Suppressor macrophage (primary cell): ENCODE measurements at places on chromosomes 6 and 20.

- peak; percentile 78 for DNase-seq
Observed at GRCh38 chr6:41937861-41938574, 3.6 kb downstream of the CCND3 start.

- peak; percentile 29 for DNase-seq
Observed at GRCh38 chr6:147222160-147222838, 18.1 kb downstream of the STXBP5 start.

DNA sequence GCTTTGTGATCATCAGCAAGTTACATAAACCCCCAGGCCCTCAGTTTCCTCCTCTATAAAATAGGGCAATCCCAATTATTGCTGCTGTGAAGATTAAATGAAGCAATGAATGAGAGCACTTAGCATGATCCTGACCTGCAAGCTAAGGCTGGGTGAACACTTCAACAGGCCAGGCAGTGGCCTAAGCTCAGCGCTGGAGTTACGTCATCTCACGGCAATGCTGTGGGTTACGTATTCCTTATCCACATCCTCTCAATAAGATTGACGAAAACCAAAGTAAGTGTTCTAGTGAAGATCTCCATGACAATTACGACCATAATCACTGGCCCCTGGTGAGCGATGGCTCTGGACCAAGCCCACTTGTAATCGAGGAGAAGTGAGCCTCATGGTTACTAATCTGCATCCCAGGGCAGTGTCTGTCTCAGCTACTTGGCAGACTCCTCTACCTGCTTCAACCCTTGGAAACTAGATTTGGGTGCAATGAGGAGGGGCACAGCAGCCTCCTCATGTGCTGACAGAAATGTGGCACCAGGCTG is 274.1 kb upstream of the ARID1B start:
- DNase-seq = no peak

DNA sequence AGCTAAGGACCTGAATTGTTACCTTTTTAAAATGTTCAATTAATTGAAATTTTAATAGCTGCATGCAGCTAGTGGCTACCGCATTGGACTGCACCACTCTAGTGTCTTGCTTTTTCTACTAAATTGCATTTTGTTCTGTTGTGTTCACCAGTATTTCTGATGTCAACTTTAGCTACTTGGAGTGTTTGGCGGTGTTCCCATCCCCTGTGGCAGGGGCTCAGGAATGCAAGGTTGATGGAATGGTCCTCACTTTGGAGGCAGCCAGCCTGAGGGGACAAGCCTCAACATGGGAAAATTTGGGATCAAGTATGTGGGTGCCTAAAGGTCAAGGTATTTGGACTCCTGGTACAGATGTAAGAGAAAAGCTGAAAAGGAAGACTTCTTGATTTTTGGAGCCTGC is 230.1 kb upstream of the PRND start:
- DNase-seq = no peak

DNA sequence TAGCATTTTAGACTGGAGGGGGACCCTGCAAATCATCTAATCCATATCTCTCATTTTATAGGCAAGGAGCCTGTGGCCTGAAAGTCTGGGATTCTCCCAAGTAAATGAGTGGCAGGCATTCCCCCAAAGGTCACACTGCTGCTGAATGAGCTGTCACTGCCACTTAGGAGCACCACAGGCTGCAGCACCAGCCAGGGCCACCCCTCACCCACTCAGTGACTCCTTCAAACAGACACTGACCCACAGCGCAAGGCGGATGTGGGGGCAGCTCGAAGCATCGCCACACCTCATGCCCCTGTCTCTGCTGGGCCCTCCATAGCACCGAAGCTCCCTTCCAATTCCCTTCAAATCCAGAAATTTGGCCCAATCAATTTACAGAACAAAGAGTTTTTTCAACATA is 119.9 kb upstream of the ARID1B start:
- no peak for DNase-seq

- DNase-seq = no peak
Observed at GRCh38 chr6:38708496-38708895, 5.6 kb upstream of the GLO1 start.

DNA sequence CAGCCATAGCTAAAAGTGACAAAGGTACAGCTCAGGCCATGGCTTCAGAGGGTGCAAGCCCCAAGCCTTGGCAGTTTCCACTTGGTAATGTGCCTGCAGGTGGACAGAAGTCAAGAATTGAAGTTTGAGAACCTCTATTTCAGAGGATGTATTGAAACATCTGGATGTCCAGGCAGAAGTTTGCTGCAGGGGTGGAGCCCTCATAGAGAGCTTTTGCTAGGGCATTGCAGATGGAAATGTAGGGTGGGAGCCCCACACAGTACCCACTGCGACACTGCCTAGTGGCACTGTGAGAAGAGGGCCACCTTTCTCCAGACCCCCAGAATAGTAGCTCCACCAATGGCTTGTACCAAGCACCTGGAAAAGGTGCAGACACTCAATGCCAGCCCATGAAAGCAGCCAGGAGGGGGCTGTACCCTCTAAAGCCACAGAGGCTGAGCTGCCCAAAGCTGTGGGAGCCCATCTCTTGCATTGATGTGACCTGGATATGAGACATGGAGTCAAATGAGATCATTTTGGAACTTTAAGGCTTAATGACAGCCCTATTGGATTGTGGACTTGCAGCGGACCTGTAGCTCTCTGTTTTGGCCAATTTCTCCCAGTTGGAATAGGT is 1299.4 kb upstream of the MAP3K7 start:
- DNase-seq = no peak

DNA sequence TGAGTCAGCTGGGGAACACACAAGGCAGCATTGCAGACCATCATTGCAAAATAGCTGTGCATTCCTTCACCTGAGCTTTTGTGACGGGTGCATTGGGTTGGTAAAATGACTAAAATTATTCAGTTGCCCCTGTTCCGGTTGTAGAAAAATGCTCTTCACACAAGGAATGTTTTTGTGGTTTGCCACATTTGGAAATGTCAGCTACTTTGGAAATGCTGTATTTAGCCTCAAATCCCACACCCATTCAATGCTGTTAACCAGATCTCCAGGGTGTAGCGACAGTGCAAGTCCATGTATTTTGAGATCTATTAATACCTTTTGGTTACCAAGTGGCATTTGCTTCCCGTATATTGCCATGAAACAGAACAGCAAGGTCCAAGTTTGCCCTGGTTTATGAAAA is 201.2 kb downstream of the FOXA2 start:
- DNase-seq = no peak

DNA sequence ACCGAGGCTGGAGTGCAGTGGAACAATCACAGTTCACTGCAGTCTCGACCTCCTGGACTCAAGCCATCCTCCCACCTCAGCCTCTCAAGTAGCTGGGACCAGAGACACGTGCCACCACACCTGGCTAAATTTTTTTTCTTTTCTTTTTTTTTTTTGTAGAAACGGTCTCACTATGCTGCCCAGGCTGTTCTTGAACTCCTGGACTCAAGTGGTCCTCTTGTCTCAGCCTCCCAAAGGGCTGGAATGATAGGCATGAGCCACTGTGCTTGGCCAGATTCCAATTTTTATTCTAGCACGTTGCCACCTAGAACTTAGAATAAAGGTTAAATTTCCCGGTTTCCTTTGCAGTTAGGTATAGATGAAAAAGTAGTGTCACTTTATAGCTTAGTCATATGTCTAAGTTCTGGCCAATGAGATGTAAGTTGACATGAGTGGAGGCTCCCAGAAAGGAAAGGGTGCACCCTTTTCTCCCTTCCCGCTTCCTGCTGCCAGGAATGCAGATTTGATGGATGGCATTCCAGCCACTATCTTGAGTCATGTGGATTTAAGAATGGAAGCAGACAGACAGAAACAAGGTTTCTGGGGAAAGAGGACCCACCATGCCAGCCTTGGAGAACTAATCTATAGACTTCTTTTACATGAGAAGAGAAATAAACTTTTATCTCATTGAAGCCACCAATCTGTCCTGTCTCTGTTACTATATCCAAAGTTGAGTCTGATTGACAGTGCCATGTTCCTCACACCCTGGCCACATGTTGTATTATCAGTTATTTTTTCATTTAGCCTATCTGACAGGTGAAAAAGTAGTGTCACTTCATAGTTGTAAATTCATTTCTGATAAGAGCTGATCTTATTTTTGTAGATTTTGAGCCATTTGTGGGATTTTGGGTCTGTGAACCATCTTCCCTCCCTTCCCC is 60.6 kb upstream of the NCOA3 start:
- no peak for DNase-seq

- DNase-seq = no peak
Observed at GRCh38 chr20:54535746-54536145, 60.4 kb downstream of the DOK5 start.

DNA sequence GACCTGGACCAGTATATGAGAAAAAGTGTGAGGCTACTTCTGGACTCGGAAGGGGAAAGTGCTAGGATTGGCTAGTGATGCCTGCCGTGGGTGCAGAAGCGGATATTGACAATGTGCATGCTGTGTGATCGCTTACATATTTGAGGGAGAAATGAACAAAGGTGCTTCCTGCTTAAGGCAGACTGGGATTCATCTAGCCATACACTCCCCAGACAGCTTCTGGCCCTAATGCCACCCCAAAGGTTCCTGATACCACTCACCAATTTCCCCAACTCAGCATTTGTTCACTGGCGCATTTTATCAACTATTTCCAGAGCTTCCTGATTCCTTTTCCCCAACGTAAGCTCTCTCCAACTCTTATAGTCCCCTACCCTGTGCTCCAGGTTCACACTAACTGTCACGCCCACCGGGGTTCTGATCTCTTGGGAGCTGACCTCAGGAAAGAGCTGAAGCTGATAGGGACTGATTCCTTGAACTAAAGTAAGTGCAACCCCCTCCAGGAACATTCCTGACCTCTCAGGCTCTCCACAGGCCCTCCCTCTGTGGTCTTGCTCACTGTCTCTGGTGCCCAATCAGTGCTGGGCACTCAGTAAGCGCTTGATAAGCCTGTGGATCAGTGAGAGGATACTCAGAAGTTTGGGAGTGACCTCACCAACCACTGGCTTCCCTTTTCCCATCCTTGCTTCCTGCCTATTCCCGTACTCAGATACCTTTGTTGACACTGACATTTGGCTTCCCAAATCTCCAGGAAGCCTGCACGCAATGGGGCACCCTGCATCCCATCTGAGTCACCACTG is 73.3 kb downstream of the MRPL14 start:
- DNase-seq = no peak

GRCh38 chr6:32982084-32982701 is 13.8 kb downstream of the BRD2 start:
- no peak for DNase-seq

DNA sequence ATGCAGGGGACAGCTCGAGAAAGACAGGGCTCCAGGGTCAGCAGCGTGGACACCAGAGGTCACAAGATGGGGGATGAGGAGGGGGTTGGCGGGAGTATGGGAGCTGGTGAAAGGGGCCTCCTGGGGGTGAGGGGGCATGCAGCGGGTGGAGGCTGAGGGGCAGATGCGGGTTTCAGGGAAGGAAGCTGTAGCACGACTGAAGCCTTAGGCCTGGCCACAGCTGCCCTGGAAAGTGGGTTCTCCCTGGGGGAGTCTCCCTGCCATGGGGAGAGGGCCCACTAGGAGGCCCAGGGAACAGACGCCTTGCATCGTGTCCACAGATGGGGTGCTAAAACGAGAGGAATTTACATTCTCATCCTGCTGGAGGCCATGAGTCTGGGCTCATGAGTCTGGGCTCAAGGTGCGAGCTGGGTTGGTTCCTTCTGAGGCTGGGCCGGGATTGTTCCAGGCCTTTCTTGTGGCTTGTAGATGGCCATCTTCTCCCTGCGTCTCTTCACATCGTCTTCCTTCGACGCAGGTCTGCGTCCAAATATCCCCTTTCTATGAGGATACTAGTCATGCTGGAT is 18.0 kb downstream of the APCDD1L start:
- no peak for DNase-seq

GRCh38 chr6:113354204-113354895 is 502.8 kb upstream of the MARCKS start:
- DNase-seq = no peak

GRCh38 chr6:113796038-113796437 is 61.1 kb upstream of the MARCKS start:
- no peak for DNase-seq

DNA sequence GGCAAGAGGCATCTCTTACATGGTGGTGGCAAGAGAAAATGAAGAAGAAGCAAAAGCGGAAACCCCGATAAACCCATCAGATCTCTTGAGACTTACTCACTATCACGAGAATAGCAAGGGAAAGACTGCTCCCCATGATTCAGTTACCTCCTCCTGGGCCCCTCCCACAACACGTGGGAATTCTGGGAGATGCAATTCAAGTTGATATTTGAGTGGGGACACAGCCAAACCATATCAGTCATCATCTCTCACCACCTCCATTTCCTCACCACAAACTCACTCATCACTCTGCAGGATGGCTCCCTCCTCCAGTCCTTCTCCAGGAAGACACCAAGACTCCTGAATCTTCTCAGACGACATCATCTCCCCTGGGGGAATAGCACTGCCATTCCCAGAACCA is 25.8 kb upstream of the SLC16A10 start:
- DNase-seq = no peak

DNA sequence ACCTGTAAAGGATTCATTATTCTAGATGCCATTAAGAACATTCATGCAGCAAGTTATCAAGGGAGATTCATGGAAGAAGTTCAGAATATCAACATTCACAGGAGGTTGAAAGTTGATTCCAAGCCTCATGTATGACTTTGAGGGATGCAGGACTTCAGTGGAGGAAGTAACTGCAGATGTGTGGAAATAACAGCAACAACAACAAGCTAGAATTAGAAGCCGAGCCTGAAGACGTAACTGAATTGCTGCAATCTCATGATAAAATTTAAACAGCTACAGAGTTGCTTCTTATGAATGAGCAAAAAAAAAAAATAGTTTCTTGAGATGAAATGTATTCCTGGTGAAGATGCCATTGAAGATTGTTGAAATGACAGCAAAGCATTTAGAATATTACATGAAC is 73.3 kb upstream of the NXT1 start:
- DNase-seq = peak; percentile 21

- no peak for DNase-seq
Observed at GRCh38 chr6:166025149-166025898, 142.3 kb downstream of the TBXT start.

DNA sequence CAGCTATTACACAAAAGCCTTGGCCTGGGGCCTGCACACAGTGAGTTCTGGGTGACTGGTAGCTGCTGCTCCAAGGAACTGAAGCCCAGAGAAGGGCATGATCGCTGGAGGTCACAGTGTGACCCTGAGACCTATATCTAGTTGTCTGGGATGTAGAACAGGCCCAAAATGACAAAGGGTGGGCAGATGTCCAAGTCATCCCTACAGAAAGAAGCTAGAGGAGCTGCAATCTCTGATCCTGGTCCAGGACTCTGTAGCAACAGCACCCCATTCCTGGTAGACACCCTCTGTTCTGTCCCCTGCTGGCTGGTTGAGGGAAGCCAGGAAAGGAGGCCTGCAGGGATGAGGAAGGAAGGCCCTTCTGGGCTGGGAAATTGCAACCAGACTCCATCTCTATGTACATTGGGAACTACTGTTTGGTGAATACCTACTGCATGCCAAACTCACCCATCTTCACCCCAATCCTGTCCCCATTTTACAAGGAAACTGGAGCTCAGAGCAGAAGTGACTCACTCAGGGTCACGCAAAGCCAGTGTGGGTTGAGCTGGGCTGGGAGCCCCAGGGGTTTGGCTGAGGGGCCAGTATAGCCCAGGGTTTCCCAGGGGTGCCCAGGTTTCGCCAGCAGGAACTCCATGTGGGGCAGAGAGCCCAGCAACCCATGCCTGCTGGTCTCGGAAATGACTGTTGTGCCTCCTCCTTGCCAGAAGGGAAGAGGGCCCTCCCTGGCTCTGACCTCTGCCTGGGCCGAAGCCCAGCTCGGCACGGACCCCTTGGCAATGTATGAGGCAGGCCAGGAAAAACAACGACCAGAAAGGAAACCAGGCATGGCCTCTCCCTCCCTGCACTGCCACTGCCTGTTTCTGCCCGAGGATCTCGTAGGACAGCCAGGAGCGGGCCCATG is 44.9 kb upstream of the TLDC2 start:
- peak; percentile 17 for DNase-seq

GRCh38 chr6:111880181-111880888 is 7.1 kb upstream of the FYN start:
- no peak for DNase-seq
